ENCODE measurements at places on chromosomes 3 and 15.

DNA sequence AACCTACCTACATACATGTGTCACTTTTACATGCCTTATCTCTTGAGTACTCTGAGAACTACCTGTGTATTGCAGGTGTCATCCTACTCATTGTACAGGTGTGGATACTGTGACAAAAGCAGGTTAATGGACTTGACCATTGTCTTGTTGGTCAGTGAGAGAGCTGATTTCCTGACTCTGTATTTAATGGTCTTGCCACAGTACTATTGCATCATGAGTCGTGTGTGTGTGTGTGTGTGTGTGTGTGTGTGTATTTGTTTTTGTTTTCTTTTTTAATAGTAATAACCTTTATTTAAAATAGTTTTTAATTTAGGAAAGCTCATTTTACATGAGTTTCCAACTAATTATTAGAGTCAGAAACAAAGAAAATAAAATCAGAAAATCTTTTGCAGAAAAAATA is 7.7 kb downstream of the SELENOT start:
- no peak for DNase-seq

- DNase-seq, result no peak
Measured at GRCh38 chr15:67968564-67968963, 85.6 kb upstream of the PIAS1 start.

- DNase-seq, result no peak
Measured at GRCh38 chr3:59321881-59322540, 272.2 kb upstream of the CFAP20DC start.

DNA sequence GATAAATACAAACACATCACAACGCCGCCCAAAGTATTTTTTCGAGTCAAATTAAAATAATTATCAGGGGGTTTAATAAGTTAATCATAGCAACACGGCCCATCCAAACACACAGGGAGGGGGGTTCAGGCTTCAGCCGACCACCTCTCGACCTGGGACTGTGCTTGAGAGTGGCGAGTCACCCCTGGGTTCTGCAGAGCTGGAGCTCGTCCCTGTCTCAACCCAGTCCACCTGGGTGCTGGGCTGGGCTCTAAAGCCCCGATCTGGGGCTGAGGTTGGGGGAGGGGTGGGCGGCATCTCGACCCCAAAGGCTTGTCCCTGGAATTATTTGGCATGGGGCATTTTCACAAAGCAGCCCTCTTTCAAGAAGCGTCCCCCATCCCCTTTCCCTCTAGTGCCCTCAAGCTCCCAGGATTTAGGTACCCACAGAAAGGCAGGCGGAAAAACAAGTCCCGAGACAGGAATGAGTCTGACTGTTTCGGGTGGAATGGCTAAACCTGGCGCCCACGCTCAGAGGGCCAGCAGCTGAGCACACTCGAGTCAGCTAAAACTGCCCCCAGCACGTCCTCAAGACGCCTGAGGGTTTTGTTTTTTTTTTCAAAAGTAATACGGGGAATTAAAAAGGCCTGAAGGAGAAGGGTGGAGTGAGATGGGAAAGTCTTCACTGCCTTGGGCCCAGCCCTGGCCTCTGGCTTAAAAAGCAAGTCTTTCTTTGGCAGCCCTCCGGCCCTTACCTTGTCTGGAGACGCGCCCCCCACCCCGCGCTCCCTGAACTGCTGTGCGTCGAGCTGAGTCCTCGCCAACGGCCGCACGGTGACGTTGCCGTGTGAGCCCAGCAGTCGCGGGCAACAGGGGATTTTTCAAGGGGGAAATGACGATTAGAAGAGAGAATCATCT is 32.5 kb downstream of the NR2F2 start:
- no peak for DNase-seq

- DNase-seq, result no peak
Measured at GRCh38 chr3:143383421-143383820, 263.9 kb downstream of the CHST2 start.

- no peak for DNase-seq
Measured at GRCh38 chr3:195754141-195754540, 33.4 kb downstream of the MUC20 start.

DNA sequence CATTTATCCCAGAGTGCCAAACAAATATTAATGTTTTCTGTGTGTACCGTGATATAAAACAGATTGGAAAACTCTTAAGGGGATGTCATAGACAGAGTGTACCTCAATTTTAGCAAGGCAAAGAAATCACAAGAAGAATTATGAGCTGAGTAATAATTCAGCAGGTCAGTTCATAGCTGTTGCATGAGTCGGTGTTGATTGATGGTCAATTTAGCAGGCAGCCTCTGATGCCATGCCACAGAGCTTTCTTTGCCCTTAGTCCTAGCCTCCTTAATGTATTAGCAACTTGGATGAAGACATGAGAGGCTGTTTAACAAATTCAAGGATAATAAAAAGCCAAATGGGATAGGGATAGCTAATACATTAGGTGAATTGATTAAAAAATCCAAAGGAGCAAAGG is 6.8 kb downstream of the SLC35A5 start:
- DNase-seq, result no peak

- DNase-seq, result no peak
Measured at GRCh38 chr3:180188512-180189309, 152.0 kb upstream of the PEX5L start.

DNA sequence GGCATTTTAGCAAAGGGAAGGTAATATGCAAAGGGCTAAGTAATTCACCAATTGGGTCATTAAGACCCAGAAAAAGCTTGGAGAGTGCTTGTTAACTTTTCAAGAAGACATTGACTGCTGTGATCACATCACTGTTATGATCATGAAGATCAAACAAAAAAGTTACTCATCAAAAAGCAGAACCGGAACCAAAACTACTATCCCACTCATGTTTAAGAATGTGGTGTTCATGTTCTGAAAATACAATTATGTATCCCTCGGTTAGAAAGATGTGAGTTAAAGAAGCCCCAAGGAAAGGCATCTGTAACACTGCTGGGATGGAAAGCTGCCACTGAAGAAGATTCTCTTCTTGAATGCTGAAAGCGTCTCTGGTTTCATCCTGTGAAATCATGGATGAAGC is 32.6 kb downstream of the BBX start:
- DNase-seq, result no peak

- DNase-seq, result no peak
Measured at GRCh38 chr3:4928277-4928789, 50.9 kb upstream of the BHLHE40 start.

GRCh38 chr15:64751464-64751863 is 23.9 kb downstream of the RBPMS2 start:
- no peak for DNase-seq

DNA sequence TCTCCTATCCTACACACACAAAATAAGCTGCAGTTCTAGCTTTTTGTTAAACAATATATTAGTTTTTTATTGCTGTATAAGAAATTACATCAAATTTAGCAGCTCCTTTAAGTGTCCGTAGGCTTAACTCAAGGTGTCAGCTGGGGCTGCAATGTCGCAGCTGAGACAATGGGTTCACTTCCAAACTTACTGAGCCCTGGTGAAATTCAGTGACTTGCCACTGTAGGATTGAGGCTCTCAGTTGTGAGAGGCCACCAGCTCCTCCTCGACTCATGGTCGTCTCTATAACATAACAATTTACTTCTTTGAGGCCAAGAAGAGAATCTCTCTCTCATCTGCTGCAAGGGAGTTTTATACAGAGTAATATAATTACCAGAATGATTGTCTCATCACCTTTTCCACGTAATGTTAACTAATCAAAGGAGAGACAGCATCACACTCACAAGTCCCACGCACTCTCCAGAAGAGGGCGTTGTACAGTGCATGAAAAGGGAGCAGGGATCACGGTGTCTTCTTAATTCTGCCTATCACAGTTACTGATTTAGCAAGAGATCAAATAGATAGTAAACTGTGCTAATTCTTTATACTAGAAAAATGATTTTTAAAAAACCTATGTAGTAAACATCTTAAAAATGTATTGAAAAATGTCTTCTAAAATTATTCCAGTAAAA is 735.6 kb upstream of the GBE1 start:
- DNase-seq, result no peak

DNA sequence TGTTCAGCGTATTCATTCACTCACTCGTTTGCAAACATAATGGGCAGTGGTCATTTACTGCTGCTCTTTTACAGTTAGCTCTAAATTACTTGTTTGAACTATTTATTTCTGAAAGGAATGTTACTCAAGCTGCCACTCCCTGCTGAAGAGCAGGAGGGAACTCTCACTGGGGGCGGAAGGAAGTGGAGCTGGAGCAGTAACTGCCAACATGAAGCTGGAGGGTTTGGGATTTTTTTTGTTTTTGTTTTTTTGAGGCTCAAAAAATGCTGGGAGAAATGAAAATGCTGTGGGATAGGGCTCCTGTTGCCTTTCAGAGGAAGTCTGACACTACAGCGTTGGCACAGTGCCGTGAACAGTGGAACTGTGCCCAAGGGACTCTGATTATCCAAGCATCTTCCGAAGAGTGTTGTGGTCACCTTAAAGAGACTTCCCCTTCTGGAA is 44.1 kb downstream of the SENP2 start:
- DNase-seq, result no peak

GRCh38 chr3:8554696-8555095 is 53.1 kb downstream of the LMCD1 start:
- no peak for DNase-seq

DNA sequence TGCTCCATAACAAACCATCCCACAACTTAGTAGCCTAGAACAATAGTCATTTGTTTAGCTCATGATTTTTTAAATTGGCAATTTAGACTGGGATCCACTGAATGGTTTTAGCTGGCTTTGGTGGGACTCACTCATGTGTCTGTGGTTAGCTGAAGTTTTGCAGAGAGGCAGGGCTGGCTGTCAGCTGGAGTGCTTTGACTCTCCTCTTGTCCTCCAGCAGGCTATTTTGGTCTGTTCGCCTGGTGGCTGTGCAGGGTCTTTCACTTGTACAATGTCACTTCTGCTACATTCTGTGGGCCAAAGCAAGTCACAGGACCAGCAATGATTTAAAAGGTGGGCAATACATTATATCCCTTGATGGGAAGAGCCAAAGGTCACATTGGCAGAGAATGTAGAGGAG is 1146.5 kb downstream of the ROBO2 start:
- no peak for DNase-seq

DNA sequence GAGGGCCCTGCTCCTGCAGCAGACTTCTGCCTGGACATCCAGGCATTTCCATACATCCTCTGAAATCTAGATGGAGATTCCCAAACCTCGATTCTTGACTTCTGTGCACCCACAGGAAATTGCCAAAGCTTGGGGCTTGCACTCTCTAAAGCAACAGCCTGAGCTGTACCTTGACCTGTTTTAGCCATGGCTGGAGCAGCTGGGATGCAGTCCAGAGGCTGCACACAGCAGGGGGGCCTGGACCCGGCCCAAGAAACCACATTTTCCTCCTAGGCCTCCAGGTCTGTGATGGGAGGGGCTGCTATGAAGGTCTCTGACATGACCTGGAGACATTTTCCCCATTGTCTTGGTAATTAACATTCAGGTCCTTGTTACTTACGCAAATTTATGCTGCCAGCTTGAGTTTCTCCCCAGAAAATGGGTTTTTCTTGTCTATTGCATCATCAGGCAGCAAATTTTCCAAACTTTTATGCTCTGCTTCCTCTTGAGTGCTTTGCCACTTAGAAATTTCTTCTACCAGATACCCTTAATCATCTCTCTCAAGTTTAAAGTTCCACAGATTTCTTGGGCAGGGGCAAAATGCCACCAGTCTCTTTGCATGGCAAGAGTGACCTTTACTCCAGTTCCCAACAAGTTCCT is 11.8 kb upstream of the MYO5A start:
- no peak for DNase-seq

DNA sequence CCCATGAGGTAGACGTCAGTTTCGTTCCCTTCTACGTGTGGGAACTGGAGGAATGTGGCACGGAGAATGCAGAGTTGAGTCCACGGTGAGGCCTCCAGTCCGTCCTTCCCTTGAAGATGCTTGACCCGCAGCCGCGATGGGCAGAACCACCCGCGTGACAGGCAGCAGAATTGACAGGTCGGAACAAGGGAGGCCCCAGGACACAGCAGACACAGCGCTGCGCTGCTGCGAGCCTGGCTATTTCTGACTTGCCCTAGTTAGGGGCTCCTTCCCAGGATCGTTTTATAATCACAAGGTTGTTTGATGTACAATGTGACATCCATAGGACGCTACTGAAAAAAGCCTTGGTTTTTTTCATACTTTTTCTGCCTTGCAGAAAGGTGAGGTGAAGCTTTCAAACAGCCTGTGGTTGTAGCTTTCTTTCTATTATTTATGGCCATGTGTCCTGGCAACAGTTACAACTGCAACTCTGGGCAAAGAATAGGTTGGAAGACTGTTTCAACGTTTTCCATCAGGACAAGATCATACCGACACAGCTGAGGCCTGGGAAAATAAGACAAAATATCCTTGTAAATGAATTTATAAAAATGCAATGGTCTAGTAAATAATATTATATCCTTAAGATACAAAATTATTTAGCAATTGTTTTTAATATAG is 9.6 kb upstream of the TMEM41A start:
- DNase-seq, result no peak

- no peak for DNase-seq
Measured at GRCh38 chr3:37347941-37348340, 173.6 kb upstream of the LRRFIP2 start.

DNA sequence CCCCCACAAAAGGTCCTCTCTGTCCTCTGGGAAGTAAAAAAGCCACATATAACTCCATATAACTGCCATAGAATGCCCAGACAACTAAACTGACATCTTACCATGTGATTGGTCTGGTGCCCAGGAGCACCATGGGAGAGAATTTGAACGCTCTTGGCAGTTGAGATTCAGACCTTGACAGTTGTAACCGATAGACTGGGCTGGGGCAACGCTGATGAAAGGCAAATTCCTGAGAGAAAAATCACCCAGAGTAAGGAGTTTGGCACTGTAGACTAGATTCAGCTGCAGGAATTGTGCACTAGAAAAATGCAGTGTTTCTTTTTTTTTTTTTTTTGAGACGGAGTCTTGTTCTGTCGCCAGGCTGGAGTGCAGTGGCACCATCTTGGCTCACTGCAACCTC is 240.5 kb downstream of the SOX2 start:
- no peak for DNase-seq

- no peak for DNase-seq
Measured at GRCh38 chr3:172938788-172939187, 188.3 kb downstream of the ECT2 start.

DNA sequence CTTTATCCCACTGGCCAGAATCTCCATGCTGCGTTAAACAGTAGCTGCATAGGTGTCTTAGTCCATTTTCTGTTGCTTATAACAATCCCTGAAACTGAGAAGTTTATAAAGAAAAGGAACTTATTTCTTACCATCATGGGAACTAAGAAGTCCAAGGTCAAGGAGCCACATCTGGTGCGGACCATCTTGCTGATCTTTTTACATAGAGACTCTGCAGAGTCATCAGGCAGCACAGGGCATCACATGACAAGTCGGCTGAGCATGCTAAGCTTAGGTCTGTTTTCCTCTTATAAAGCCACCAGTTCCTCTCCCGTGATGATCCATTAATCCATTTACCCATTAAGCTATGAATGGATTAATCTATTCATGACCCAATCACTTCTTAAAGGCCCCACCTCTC is 22.4 kb upstream of the FAM174B start:
- DNase-seq, result no peak

DNA sequence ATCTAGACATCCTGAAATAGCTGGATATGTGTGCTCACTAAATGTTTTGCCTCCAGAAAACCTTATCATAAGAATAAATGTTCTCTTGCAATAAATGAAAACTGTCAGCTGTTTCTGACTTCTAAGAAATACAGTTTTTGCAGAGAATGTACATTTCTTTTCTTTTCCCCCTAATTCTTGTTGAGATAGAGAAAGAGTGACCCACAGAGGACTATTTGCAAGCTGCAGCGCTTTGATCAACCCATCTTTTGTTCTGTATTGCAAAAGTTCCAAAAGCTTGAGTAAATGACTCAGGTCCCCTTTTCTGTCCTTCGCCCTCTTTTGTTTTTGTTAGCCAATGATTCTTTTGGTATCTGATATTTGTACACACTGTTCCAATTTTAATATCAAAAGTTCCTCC is 141.9 kb downstream of the BBX start:
- DNase-seq, result no peak

- DNase-seq, result no peak
Measured at GRCh38 chr3:107284612-107285011, 92.6 kb upstream of the CCDC54 start.
